ENCODE measurements at places on chromosomes 3 and 15. TPM values are rescaled to one million over a fixed set of nuclear protein-coding genes. Genes with fewer than 3 reads are reported as not detected.

- DNase-seq: no peak
Observed at GRCh38 chr3:13348661-13349396, 71.3 kb downstream of the NUP210 start.

GRCh38 chr15:94395640-94396039 lies 164.3 kb downstream of the MCTP2 start:
- DNase-seq: peak; percentile 25

DNA sequence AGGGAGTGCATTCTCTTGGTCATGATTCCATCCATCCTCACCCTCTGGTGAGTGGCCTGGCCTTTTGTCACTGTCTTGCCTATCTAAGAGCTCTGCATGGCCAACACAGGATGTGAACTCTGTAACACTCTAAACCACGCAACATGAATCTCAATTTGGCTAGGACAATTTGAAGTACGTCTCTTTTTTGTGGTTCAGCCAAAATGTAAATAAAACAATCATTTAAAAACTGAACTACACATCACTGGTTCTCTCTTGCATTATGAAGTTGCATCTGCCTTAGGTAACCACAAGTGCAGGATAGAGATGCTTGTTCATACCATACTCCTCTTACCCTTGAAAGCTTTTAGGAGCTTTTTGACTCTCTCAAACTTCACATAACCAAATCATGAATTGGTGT lies 27.3 kb downstream of the CCR3 start:
- no peak for DNase-seq

DNA sequence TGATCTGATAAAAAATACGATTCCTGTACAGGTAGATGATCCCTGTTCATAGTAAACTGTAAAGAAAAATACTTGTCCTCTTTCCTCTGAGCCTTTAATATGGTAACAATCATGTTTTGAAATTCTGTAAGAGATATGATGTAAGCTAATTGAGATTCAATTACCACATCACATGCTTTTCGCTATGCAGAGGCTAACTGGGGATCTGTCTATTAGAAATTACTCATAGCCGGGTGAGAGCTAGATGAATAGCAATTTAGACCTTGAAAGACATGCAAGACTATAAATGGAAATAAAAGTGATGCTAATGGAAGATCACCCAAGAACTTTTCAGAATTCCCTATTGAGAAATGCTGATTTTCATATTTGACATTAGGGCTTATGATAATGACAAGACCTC lies 579.9 kb upstream of the ZNF717 start:
- peak; percentile 4 for DNase-seq

- no peak for DNase-seq
Observed at GRCh38 chr3:196195664-196196265, 15.4 kb downstream of the ZDHHC19 start.

- no peak for DNase-seq
Observed at GRCh38 chr3:28019740-28020139, 221.7 kb upstream of the CMC1 start.

OCA2 gene
- not detected for total RNA-seq

MINDY2 gene
- 48.3 TPM for total RNA-seq

- peak; percentile 34 for DNase-seq
Observed at GRCh38 chr3:186680869-186681268, 15.1 kb downstream of the HRG start.

DNA sequence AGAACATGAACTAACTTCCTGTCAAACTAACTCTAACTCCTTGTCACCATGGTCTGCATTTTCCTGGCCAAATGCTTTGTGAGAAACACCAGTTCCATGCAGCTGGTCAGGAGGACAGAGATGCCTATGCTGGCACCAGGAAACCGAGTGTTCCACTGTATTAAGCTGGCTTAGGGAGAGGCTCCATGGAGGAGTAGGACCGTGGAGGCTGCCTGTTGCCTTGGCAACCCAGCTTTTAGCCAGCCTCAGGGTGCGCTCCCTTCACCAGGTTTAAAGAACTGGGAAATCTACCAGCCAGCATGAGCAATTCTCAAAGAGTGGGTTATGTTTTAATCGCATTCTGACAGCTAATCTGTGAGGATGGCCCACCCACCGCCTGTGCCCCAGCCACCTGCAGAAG lies 394.1 kb downstream of the OCA2 start:
- no peak for DNase-seq

VGLL3 gene
- 16.0 TPM for total RNA-seq

FSIP1 gene
- total RNA-seq: 0.69 TPM

XCR1 gene
- total RNA-seq: not detected
